ENCODE measurements at places on chromosomes 13 and 19.

DNA sequence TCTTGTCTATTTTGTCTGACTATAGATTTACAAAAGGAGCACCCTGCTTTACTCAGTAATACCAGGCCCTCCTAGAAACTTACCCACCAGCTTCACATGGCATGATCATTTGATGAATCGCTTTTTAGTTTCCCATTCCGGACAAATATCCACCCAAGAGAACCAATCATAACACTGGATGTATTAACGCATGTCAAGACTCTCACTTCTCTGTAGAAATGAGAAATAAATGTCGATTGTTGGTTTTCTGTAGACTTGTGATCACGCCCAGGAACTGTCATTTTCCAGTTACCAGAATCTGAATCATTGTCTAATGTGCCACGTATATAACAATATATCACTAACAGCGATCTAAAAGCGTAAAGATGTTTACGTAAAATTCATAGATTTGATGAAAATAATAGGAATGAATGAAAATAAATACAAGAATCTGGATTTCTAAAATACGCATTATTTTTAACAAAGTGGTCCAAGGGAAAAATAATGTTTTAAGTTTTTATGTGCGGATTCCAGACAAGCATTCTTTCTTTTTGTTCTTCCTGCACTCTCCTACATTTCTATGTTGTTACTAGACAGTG, 14.0 kb downstream of the CDX2 start:
- DNase-seq = no peak

DNA sequence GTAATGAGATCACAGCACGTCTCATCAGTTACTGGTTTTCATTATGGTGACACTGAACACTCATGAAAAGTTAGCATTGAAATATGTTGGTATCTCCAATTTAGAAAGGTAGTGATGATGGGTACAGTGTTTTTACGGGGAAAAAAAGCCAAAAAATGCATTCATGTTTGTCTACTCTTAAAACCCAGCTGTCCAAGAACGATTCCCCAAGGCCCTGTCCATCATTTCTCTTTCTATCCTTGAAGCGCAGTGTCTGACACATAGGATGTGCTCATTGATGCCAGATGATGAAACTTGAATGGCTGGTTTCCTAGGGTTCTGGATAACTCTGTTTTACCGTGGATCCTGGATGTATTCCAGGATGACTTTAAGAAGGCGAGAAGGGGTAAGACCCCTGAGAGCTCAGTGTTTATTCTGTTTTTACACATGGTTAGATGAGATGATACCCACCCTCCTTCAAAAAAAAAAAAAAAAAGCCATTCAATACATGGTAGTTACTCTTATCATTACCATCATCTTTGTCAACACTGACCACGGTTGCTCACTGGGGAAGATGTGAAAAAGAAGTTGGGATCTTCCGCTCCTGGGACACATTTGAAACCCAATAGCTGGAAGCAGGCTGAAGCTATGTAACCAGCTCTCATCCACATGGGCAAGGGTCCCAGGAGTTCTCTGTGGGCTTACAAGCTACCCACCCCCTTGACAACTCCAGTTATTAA, 22.5 kb downstream of the SERP2 start:
- no peak for DNase-seq

DNA sequence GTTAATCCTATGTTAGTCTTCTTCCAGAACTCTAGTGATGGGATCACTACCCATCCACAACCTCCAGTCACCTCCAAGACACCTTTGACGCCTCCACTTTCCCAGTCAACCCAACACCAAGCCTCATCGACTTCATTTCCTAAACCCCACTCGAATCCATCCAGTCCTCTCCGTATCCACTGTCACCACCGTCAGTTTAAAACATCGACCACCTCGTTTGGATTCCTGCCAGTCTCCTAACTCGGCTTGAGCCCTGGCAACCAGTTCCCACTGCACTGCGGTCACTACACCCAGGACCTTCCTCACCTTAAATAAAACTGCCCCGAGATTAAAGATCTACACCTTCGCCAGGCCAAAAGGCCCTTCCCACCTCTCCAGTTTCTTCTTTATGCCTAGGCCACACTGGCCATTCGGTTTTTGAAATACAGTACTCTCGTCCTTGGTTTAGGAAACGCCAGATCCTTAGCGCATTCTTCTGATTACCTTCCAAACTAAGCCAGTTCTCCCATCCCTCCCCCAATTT, 1.2 kb downstream of the MTIF3 start:
- no peak for DNase-seq

GRCh38 chr13:77298426-77298825, 28.5 kb downstream of the MYCBP2 start:
- DNase-seq = no peak

DNA sequence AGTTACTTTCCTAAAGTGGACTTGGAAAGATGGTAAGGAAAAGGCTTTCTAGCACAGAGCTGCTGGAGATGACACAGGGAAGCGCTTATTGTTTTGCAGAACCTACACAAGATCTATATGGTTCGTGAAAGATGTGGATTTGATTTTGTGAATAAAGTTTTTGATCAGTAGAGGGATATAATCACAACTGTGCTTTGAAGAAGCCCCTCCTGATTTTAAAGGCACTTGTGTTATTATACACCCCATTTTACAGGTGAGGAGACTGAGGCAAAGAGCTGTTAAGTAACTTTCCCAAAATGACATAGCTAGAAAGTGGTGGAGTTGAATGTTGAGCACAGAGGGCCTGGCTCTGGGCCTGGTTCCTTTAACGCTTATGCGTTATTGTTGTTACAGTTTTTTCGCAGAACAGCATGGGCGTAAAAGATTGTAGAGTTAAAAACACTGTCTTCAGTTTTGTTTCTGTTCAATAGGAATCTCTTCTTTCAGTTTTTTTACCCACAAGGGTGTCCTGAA, 1.4 kb downstream of the TDRD3 start:
- no peak for DNase-seq

GRCh38 chr13:21608961-21609360, 5.0 kb upstream of the MICU2 start:
- no peak for DNase-seq

DNA sequence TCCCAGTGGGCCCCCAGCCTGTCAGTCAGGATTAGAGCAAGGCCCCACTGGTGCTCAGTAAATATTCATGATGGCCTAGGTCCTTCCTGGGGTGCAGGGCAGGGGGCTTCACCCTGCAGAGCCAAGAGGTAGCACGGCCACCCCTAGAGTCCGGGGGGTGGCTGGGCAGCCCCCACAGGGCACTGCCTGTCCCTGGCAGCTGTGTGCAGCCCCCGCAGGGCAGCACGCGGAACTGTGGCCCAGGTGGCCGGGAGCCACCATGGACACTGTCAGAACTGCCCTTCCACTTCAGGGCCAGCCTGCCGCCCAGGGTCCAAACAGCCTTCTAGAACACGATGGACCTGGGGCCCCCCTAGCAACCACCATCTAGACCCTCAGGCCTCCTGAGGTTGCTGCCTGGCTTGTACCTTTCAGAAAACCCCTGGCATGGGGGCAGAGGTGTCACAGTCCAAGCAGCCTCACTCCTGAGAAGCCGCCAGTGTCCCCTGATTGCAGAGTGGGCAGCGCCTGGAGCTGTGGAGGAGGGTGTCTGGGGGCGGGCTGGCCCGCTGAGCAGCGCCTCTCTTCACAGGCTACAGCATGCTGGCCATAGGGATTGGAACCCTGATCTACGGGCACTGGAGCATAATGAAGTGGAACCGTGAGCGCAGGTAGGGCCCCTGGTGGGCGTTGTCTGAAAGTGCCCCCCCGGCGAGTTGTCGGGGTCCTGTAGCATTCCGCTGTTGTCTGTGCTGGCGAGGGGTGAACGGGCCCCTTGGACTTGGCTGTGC, 2.9 kb upstream of the YJEFN3 start:
- no peak for DNase-seq

DNA sequence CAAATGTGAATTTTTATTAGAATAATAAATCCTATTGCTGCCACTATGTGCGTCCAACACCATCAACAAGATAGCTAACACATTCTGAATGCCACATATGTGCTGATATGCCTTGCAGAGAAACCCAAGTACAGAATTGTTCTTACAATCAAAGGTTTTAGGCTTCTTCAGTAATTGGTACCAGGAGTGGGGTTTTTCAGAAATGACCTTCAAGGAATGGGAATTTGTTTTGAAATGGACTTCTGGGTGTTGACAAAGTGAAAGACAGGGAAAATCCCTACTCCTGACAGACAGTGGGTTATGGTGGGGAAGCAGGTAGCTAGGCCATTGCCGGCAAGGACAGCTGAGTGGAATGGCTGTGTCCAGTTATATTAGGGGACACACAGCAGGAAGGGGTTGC, 5.7 kb downstream of the SYT3 start:
- DNase-seq = no peak

GRCh38 chr19:38290631-38291147, 13.4 kb upstream of the C19orf33 start:
- no peak for DNase-seq

DNA sequence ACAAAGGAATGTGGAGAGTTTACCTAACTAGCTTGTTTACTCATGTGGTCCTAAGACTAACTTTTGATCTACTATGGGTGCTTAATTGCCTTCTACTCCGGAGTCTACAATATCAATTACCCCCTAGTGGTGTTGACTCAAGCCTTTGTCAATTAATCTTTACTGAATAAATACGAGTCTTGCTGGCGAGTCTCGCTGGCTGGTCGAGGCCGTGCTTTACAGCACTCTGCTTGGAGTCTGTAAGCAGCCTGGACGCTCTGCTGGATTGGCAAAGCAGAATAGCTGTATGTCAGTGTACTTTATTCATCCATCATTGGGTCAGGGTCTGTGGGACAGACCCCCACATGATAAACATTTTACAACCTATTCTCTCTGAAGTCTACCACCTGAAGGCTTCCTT, 9.9 kb upstream of the SPART start:
- DNase-seq = no peak

DNA sequence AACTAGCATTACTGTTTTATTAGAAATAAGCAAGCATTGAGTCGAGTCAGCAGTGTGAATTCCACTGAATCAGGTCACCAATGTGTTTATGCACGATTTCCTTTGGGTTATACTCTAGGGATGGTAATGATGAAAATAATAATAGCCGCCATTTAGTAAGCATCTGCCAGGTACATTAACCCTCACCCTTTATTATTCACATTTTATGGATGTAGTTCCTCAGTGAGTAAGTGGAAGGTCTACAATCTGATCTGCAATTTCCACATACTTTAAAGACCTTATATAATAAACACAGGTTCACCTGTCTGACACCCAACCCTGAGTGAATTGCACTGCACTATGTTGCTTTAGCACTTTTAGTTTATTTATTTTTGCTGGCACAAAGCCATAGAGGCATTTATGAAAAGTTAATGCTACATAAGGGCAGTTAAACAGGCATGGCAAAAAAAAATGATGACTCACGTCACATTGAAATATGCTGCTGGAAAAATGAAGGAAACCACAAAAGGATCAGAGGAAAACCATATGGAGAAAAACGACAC, 122.4 kb downstream of the TRPC4 start:
- no peak for DNase-seq

DNA sequence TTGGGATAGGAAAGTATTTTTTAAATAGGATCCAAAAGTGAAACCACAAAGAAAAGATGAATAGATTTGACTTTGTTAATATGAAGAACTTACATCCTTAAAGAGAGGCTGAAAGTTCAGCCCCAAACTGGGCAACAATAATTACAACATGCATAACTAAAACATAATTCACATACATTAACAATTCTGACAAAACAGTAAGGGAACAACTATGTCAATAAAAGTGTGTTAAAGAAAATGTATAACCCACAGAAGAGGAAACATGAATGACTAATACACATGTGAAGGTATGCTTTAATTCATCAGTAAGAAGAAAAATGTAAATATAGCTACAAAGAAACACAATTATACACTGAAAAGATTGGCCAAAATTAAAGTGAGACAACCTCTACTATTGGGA, 1597.6 kb upstream of the MIR17HG start:
- DNase-seq = no peak

- no peak for DNase-seq
Observed at GRCh38 chr19:11483366-11484111, 2.7 kb upstream of the ELAVL3 start.

DNA sequence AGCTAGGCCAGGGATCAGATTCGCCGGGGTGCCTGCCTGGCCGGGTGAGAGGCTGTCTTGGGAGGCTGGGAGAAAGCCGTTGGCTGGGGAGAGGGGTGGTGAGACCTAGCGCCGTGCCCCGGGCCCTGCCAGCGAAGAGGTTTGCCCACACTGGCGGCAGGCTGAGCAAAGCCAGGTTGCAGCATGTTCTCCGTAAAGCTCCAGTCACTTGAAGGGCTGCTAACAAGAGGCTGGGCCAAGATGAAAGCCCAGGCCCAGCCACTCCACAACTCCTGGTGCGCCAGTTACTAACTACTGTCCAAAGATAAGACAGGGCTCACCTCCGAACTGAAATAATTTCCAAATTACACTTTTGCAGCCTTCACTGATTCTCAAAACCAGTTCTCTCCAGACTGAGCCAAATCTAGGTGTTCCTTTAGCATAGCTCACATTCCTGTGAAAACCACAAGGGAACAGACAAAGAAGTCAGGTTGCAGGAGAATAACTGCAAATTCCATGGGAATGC, 16.3 kb downstream of the ELAVL1 start:
- DNase-seq = no peak

- no peak for DNase-seq
Observed at GRCh38 chr13:80989241-80989640, 648.3 kb upstream of the SPRY2 start.

- DNase-seq = no peak
Observed at GRCh38 chr13:42478531-42479156, 95.3 kb upstream of the TNFSF11 start.

- no peak for DNase-seq
Observed at GRCh38 chr13:82747291-82747690, 1135.0 kb downstream of the SLITRK1 start.

DNA sequence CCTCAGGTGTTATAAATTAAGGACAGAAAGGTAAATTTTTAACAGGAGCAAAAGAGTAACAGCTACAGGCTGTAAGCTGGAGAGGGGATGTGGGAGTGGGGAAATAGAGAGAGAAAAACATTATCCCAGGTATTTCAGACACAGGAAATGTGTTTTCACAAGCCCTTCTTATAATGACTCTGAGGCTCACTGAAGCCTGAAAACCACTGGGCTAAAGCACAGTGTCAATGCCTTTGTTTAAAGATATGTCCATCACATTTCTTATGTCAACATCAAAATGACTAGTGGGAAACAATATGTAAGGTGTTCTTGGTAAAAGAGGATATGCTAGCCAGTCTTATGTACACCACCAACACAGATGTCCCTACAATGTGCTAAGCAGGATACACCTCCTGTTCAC, 365.9 kb downstream of the FGF14 start:
- no peak for DNase-seq

GRCh38 chr19:9183000-9183399, 4.2 kb downstream of the OR7D2 start:
- no peak for DNase-seq

DNA sequence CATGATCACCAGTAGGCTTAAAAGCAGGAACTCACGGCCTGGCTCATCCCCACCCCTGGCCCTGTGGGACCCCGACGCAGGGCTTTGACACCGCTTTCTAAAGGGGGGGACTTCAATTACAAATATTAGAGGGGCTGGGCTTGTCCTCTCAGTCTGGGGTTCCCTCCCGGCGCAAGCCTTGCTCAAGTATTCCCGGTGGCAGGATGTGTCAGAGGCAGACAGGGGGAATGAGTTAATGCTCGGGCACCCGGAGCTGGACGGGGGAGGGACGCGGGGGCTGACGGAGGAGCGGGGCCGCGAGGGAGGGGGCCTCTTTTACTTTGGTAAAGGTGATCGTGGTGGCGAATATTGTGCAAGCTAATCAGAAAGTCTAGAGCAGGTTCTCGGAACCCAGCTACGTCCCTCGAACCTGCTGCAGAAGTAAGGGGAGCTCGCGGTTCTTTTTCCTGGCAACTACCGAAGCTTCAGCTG, 1.1 kb downstream of the FGF14 start:
- DNase-seq = no peak

GRCh38 chr13:73898276-73898675, 235.9 kb downstream of the KLF12 start:
- DNase-seq = no peak
